ENCODE measurements at places on chromosomes 7 and 10.

GRCh38 chr10:126609566-126609965 lies 60.9 kb downstream of the C10orf90 start:
- no peak for DNase-seq

GRCh38 chr7:103795787-103796186 lies 193.7 kb downstream of the RELN start:
- DNase-seq: no peak

GRCh38 chr10:72733989-72734388 lies 42.0 kb downstream of the MCU start:
- no peak for DNase-seq

- DNase-seq: no peak
These were observed 174.1 kb upstream of the GPR26 start for GRCh38 chr10:123492016-123492415.

GRCh38 chr7:140686921-140687320 lies 9.6 kb upstream of the NDUFB2 start:
- no peak for DNase-seq

DNA sequence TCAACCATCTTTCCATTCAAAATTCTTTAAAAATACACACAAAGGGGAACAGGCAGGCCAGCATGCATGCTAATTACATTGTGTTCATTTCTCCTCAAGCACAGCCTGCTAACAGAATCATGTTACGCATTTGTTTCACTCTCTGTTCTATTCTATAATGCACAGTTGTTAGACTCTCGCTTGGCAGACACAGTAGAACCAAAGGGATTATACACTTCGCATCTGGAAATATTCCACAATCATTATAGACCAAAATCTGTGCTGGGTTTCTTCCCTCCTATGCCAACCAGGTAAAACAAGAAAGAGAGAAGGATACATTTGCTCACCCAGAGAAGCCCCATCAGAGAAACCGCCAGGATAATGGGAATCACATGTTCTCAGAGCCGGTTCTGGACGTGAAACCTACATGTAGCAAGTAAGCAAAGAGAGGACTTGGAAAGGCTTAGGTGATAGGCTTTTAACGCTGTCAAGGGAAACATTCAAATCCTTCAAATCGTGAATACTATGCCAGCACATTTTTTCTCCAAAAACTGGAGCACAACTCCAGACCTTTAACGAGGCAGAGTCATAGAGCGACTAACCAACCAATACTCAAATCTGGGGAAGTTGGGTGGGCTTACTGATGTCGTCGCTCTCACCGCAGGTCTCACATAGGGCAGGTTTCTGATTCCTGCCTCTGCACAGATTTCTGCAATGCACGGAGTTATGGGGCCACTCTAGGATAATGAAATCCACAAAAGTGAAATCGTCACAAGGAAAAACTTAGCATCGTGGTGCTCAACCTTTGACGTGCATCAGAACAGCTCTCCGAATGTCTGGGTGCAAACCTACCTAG lies 380.5 kb upstream of the AUTS2 start:
- DNase-seq: no peak

DNA sequence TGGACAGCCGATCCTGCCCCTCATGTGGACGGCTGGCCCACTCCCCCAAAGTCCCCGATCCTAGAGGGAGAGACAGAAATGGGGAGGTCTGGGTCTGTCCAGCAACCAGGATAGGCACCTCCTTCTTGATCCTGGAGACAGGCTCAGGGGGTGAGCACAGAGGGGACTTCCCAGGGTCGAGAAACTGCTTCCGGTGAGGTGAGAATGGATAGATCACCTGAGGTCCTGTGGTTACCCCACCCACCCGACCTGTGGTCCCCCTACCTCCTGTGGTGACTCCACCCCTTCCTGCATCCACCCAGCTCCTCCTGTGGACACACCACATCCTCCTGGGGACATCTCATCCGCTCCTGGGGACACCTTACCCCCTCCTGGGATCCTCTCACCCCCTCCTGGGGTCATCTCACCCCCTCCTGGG lies 27.4 kb upstream of the RASGEF1A start:
- DNase-seq: no peak

DNA sequence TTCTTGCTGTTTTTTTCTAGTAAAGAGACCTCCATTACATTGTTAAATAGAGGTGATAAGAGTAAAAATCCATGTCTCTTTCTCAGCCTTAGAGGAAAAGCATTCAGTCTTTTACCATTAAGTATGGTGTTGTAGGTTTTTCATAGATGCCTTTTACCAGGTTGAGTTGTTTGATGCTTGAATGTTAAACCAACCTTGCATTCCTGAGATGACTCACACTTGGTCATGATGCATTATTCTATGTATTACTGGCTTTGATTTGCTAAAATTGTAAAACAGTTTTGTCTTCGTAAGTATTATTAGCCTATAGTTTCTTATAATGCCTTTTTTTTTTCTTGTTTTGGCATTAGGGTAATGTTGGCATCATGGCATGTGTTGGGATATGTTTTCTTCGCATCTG lies 90.0 kb downstream of the ANKRD61 start:
- no peak for DNase-seq

DNA sequence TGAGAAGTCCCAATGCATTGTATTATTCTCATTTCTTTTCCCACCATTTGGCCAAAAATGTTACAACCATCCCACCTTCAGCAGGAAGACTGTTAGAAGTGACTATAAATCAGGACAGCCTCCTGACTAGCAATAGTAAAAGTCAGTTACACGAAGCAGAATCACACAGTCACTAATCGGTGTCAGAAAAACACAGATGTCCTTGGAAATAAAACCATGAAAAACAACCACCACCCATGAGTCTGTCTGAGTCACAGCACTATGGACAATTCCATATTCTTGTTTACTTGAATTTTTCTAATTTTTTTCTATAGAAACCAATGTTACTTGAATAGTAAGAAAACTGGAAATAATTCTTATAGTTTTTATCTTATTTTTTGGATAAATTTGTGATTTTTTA lies 81.9 kb upstream of the FRMD4A start:
- no peak for DNase-seq

GRCh38 chr7:107168233-107169119 lies at the start of gene HBP1:
HBP1 (plus strand) TSS chr7:107169003; CDS start chr7:107179894, 10,891 bp downstream.
- DNase-seq: peak; percentile 100

DNA sequence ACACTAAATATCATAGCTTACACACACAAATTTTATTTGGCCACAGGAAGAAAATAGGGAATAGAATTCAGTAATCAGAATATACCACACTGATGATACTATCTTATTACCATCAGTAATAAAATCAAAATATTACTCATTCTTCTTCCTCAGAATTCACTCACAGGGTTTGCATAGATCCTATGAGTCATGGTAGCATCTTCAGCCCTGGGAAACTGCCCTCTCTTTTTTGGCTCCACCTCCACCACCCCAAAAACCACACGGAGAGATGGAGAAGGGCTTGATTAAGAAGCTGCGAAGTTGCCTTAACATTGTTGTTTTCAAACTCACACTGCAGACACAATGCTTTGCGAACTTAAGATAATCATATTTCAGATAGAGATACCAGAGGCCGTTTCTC lies 154.1 kb upstream of the AHR start:
- no peak for DNase-seq

DNA sequence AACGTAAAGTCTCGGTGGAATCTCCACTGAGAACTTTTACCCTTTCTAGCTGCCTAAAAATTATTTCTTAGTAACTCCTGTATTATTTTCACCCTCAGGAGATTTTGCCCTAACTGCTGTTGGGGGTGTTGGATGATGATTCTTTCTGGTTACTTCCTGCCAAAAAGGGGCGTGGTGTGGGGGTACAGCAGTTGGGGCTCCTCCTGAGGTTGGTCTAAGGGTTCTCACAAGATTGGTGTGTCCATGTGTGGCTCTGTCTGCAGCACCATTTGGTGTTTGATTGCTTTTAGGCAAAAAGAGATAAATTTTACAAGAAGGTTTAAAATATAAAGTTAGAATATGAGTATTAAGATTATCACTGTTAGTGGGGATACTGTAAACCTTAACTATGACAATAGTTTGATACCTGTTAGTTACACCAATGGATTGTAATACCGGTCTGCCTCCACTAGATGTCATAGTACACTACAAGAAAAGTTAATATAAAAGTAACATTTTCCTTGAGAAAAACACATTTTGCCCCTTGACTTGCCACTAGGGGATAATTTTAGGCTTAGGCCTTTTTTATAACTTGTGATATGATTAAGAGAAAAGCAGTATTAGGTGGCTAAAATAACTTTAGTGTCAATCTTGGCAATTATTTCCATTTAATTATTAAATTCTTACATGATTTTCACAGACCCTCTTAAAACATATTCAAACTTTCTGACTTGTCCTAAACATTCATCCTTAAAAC lies 928.7 kb downstream of the IPMK start:
- DNase-seq: no peak

GRCh38 chr10:17662193-17663138 lies 18.5 kb downstream of the STAM start:
- DNase-seq: no peak

- peak; percentile 57 for DNase-seq
These were observed 274.9 kb upstream of the GALNT17 start for GRCh38 chr7:70856901-70857630.

- no peak for DNase-seq
These were observed 216.2 kb downstream of the AUTS2 start for GRCh38 chr7:69814421-69814962.

GRCh38 chr7:153935095-153935494 lies 117.1 kb upstream of the DPP6 start:
- no peak for DNase-seq

- no peak for DNase-seq
These were observed 179.5 kb downstream of the DPP6 start for GRCh38 chr7:154231732-154232131.

DNA sequence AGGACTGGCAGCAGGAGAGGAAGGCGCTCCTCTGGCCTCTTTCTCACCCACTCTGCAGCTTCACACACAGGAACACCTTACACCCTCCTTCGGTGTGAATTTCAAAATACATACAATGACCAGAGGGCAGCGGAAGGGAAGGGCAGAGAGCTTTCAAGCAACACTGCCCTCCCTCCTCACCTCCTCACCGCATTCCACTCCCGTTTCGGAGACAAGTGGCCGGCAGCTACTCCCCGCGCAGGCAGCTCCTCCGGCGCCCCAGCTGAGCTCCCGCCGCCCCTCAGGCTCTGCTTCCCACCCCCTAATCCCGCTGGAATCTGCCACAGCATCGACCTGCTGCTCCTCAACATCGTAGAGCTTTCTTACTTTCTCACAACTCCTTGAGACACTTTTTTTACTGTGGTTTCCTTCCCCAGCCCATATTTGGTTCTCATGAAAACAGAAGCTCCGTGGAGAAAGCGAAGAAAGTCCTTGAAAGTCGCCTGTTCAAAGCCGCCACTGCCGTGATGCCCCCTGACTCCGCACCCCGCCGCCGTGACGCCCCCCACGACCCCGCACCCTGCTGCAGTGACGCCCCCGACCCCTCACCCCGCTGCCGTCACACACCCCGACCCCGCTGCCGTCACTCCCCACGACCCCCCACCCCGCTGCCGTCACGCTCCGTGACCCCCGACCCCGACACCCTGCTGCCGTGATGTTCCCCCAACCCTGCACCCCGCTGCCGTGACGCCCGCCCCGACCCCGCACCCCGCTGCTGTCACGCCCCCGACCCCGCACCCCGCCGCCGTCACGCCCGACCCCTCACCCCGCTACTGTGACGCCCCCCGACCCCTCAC lies 14.6 kb upstream of the GPER1 start:
- DNase-seq: no peak

DNA sequence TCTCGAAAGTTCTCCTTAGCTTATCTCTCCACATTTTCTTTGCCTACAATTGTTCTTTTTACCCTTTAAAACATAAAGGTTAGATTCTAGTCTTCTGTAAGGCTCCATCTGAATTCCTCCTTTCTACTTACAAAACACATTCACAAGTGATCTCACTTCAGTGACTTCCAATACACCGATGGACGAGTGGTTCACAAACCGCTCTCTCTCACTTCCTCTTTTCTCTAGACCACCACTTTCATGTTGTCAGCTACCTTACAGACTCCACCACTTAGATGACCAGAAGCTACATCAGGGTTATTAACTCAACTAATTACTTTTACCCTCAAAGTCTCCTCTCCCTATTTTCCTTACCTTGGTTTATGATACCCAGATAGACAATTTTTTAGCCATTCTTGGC lies 11.8 kb downstream of the MET start:
- no peak for DNase-seq

DNA sequence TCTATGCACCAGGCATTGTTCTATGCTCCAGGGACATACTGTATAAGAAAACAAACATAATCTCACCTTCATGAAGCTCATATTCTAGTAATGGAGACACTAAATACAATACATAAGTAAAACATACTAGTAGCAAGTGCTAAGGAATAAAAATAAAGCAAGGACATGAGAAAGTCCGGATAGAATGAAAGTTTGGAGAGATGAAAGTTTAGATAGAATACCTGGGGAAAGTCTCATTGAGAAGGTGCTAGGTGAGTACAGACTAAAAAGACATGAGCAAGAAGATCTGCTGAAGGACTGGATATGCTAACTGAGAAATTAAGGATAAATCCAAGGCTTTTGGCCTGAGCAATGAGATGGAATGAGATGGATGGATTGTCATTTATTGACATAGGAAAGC lies 34.0 kb downstream of the CCDC186 start:
- no peak for DNase-seq

DNA sequence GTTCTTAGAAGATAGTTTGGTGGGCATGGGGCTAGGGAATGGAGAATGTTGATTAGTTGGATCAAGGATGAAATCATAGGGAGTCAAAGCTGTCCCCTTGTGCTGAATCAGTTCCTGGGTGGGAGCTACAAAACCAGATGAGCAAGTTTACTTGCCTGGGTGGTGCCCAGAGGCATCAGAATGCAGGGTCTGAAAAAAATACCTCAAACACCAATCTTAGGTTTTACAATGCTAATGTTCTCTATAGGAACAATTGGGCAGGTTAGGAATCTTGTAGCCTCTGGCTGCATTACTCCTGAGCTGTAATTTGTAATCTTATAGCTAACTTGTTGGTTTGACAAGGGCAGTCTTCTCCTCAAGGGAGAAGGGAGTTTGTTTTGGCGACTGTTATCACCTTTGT lies 34.4 kb downstream of the LHFPL3 start:
- no peak for DNase-seq

- no peak for DNase-seq
These were observed 12.0 kb downstream of the FAM20C start for GRCh38 chr7:204326-204725.

- no peak for DNase-seq
These were observed 473.1 kb downstream of the KIF20B start for GRCh38 chr10:90174531-90174930.

GRCh38 chr7:15685358-15686294 lies 857 bp downstream of the MEOX2 start:
- peak; percentile 52 for DNase-seq

- DNase-seq: no peak
These were observed 674 bp downstream of the AMZ1 start for GRCh38 chr7:2688409-2689342.

GRCh38 chr10:79058899-79059841 lies 9.6 kb upstream of the ZMIZ1 start:
- DNase-seq: peak; percentile 8

DNA sequence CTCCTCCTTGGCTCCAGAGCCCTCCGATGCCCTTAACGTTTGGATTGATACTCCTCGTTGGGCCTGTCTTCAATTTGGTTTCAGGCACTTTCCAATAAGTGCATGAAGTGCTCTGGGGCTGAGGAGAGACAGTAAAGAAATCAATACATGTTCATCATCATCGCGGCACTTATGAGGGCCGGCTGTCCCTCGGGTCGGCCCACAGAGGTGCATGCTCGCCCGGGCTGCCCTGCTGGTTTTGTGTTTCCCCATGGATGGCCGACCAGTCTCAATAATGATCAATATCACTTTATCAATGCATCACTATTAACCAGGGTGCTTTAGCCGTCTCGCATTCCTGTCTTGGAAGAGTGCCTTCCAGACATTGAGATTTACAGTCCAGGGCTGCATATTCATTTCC lies 154.2 kb downstream of the EBF3 start:
- DNase-seq: no peak

- no peak for DNase-seq
These were observed 264.7 kb downstream of the GLRX3 start for GRCh38 chr10:130400890-130401289.
